Glutamatergic neuron (in vitro differentiated cells): ENCODE measurements at places on chromosomes 7 and 10. TPM values are rescaled to one million over a fixed set of nuclear protein-coding genes. Genes with fewer than 3 reads are reported as not detected.

NYAP1 gene
- 36.6 TPM for total RNA-seq

GRCh38 chr10:80924063-80924952 lies 386.6 kb downstream of the SH2D4B start:
- no peaks in the 10 kb centered on the region for H3K4me1 ChIP-seq
- H3K27ac ChIP-seq: no peak overlapping the region
- peak; percentile 73 for DNase-seq
- H3K36me3 ChIP-seq: peaks cover 6% of the 10 kb centered on the region
- H3K27me3 ChIP-seq: no peaks in the 10 kb centered on the region

AKR1B15 gene
- total RNA-seq: not detected

- no peak overlapping the region for H3K27ac ChIP-seq
- H3K36me3 ChIP-seq: no peaks in the 10 kb centered on the region
- no peak for DNase-seq
Observed at GRCh38 chr7:45108863-45109262, 2.6 kb downstream of the TBRG4 start.

DNA sequence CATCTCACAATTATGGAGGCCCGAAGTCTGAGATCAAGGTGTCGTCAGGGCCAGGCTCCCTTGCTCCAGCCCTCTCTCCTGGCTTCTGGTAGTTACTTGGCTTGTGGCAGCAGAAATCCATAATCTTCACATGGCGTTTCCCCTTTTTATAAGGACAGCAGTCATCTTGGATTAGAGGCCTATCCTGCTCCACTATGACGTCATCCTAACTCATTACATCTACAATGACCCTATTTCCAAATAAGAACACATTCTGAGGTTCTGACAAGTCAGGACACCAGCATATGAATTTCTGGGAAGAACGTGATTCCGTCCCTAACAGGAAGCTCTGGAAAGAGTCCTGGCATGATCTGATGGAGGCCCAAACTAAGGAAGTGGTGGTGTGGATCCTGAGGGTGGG lies 35.8 kb downstream of the NEUROG3 start:
- peaks cover 40% of the 10 kb centered on the region for H3K36me3 ChIP-seq
- H3K4me3 ChIP-seq: no peak overlapping the region
- H3K4me1 ChIP-seq: no peaks in the 10 kb centered on the region
- no peak for DNase-seq
- H3K27me3 ChIP-seq: peaks cover 2% of the 10 kb centered on the region

GRCh38 chr10:114623661-114624294 lies 34.3 kb downstream of the ABLIM1 start:
- no peak overlapping the region for H3K27ac ChIP-seq
- no peaks in the 10 kb centered on the region for H3K36me3 ChIP-seq
- DNase-seq: no peak
- peaks cover 2% of the 10 kb centered on the region for H3K27me3 ChIP-seq

PTF1A gene
- total RNA-seq: not detected

- H3K4me3 ChIP-seq: no peak overlapping the region
- H3K27ac ChIP-seq: no peak overlapping the region
- no peaks in the 10 kb centered on the region for H3K36me3 ChIP-seq
- H3K27me3 ChIP-seq: no peaks in the 10 kb centered on the region
Observed at GRCh38 chr10:102444851-102445250, 6.5 kb downstream of the C10orf95 start.

- H3K4me1 ChIP-seq: no peaks in the 10 kb centered on the region
- peaks cover 2% of the 10 kb centered on the region for H3K27me3 ChIP-seq
- DNase-seq: no peak
- peaks cover 5% of the 10 kb centered on the region for H3K36me3 ChIP-seq
Observed at GRCh38 chr7:45687721-45688120, 113.6 kb downstream of the ADCY1 start.

- DNase-seq: no peak
- H3K27ac ChIP-seq: no peak overlapping the region
- no peak overlapping the region for H3K4me3 ChIP-seq
- H3K36me3 ChIP-seq: peaks cover 3% of the 10 kb centered on the region
Observed at GRCh38 chr7:28953633-28954032, 4.5 kb downstream of the TRIL start.

- H3K4me3 ChIP-seq: no peak overlapping the region
- no peaks in the 10 kb centered on the region for H3K4me1 ChIP-seq
- H3K36me3 ChIP-seq: no peaks in the 10 kb centered on the region
- H3K27ac ChIP-seq: no peak overlapping the region
- no peaks in the 10 kb centered on the region for H3K27me3 ChIP-seq
- DNase-seq: no peak
Observed at GRCh38 chr7:113142385-113143119, 24.2 kb upstream of the SMIM30 start.

GRCh38 chr7:138607216-138608126 lies 93.7 kb downstream of the SVOPL start:
- peak overlapping the region; percentile 63 for H3K4me3 ChIP-seq
- peaks cover 3% of the 10 kb centered on the region for H3K27me3 ChIP-seq

DNA sequence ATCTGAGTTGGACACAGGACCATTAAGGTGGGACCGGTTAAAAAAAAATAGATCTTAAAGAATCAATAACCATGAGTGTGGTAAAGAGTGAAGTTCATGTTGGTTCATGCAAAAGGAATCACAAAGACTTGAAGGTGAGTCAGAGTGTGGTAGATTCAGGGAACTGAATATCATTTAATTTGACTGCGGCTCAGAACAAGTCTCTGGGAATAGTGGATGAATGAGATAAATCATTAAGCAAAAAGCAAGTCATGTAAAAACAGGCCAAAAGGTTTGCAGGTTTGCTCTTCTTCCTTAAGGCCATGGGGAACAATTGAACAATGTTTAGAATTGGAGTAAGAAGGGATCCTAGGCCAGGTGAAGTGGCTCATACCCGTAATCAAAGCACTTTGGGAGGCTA lies 385.8 kb downstream of the ETV1 start:
- no peaks in the 10 kb centered on the region for H3K27me3 ChIP-seq
- H3K4me3 ChIP-seq: no peak overlapping the region
- H3K36me3 ChIP-seq: peaks cover 17% of the 10 kb centered on the region
- no peak for DNase-seq

DNA sequence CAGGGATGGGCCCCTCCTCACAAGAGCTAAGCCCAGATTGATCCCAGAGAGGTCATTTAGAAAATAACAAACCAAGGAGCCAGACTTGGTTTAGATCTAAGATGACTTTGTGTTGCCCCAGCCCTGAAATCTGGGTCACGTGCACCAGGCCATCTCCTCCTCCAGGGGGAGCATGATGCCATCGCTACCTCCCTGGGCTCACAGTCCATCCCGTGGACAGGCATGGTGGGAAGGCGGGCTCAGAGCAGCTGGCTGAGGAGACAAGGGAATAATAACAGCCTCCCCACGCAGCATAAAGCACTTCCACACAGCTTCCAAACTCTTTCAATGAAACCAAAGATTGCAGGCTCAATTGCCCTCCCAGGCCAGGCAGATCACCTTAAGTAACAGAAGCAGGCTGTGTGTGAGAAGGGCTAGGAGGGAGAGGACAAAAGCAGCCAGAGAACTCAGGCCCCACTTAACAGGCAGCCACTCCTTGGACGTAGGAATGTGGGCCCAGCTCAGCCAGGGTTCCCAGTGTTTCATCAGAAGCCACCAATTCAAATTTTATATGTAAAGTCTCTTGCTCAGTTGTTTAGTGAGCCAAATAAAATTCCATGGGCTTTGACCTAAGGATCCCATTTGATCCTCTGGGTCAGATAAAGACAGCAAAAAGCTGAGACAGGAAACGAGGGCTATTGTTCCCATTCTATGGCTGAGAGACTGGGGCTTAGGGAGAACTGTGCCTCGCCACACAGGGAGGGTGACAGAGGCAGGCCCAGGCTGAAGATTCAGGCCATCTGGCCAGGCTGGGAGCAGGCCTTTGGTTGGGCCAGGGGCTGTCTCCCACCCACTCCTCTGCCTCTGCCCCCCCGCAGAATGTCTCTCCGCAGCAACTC lies 100.2 kb downstream of the COL13A1 start:
- peak overlapping the region; percentile 62 for H3K27ac ChIP-seq
- peaks cover 10% of the 10 kb centered on the region for H3K27me3 ChIP-seq
- no peak overlapping the region for H3K4me3 ChIP-seq
- no peaks in the 10 kb centered on the region for H3K36me3 ChIP-seq

- peaks cover 14% of the 10 kb centered on the region for H3K27me3 ChIP-seq
- peak; percentile 70 for DNase-seq
- H3K36me3 ChIP-seq: peaks cover 8% of the 10 kb centered on the region
- H3K4me1 ChIP-seq: peaks cover 41% of the 10 kb centered on the region
- H3K27ac ChIP-seq: peak overlapping the region; percentile 65
- H3K4me3 ChIP-seq: peak overlapping the region; percentile 67
Observed at GRCh38 chr7:70631718-70632117, 500.2 kb upstream of the GALNT17 start.

ENKUR gene
- total RNA-seq: not detected

GRCh38 chr10:57979491-57979890 lies 288.2 kb downstream of the IPMK start:
- DNase-seq: no peak
- peaks cover 11% of the 10 kb centered on the region for H3K36me3 ChIP-seq
- H3K27ac ChIP-seq: no peak overlapping the region
- no peak overlapping the region for H3K4me3 ChIP-seq
- H3K27me3 ChIP-seq: peaks cover 3% of the 10 kb centered on the region

TAS2R41 gene
- not detected for total RNA-seq

CDH23 gene
- 2.0 TPM for total RNA-seq

GRCh38 chr7:152759949-152760853 lies 649 bp downstream of the ACTR3B start:
- peak overlapping the region; percentile 93 for H3K4me3 ChIP-seq
- H3K36me3 ChIP-seq: no peaks in the 10 kb centered on the region
- H3K27me3 ChIP-seq: no peaks in the 10 kb centered on the region
- peaks cover 11% of the 10 kb centered on the region for H3K4me1 ChIP-seq
- H3K27ac ChIP-seq: peak overlapping the region; percentile 34

- H3K27me3 ChIP-seq: peaks cover 12% of the 10 kb centered on the region
- DNase-seq: no peak
- peaks cover 8% of the 10 kb centered on the region for H3K4me1 ChIP-seq
- H3K36me3 ChIP-seq: peaks cover 5% of the 10 kb centered on the region
- H3K4me3 ChIP-seq: no peak overlapping the region
- no peak overlapping the region for H3K27ac ChIP-seq
Observed at GRCh38 chr7:44515590-44516268, 25.3 kb upstream of the NUDCD3 start.

DNA sequence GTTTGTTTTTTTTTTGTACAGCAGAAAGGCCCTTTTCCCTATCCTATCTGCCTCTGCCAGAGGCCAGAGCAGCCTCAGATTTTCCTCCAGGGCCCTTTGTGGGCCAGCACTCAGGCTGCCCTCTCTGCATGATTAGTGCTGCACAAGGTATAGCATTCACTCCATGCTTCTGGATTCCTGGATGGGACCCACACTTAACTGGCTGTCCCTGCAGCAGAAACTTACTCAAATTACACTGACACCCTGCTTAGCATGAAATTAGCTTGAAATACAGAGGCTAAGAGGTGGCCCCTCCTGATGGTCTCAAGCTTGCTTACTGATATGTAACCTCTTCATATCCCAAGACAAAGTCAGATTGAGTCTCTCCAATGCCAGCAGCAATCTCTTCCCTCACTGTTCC lies 239.3 kb downstream of the SORCS1 start:
- H3K27me3 ChIP-seq: no peaks in the 10 kb centered on the region
- H3K4me1 ChIP-seq: peaks cover 2% of the 10 kb centered on the region
- no peak for DNase-seq
- H3K4me3 ChIP-seq: no peak overlapping the region
- no peak overlapping the region for H3K27ac ChIP-seq

GRCh38 chr7:82530361-82530760 lies 86.8 kb upstream of the CACNA2D1 start:
- H3K4me3 ChIP-seq: no peak overlapping the region
- no peaks in the 10 kb centered on the region for H3K4me1 ChIP-seq
- H3K36me3 ChIP-seq: peaks cover 4% of the 10 kb centered on the region
- no peaks in the 10 kb centered on the region for H3K27me3 ChIP-seq
- DNase-seq: no peak
- no peak overlapping the region for H3K27ac ChIP-seq

DNAH11 gene
- 0.22 TPM for total RNA-seq

DNA sequence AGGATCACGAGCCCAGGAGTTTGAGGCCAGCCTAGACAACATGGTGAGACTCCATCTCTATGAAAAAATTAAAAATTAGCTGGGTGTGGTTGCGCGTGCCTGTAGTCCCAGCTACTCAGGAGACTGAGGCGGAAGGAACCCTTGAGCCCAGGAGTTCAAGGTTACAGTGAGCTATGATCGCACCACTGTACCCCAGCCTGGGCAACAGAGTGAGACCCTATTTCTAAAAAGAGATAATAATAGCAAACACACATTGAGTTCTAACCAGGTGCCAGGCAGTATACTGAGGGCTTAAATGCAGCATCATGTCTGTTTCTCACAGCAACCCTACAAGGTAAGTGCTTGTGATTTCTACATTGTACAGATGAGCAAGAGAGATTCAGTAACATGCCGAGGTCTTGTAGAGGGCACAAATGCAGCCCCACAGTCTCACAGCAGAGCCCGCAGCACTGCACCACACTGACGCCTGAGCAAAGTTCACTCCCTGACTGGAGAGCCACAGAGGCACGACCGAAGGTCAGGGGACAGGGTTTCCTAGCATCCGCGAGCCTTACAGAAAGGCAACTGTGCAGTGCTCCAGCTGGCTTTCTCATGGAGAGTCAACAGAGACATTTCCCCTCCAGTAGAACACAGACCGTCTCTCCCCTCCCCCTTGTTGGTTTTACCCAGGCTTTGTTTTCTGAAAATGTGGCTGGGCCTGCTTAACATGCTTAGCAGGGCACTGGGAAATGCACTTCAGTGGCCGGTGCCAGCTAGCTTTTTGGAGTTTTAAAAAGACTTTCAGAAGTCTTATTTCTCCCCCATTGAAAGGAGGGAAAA lies 36.5 kb downstream of the PDSS1 start:
- no peak for DNase-seq
- peaks cover 7% of the 10 kb centered on the region for H3K4me1 ChIP-seq
- no peak overlapping the region for H3K27ac ChIP-seq
- H3K27me3 ChIP-seq: peaks cover 2% of the 10 kb centered on the region
- H3K36me3 ChIP-seq: peaks cover 4% of the 10 kb centered on the region
- H3K4me3 ChIP-seq: no peak overlapping the region

DNA sequence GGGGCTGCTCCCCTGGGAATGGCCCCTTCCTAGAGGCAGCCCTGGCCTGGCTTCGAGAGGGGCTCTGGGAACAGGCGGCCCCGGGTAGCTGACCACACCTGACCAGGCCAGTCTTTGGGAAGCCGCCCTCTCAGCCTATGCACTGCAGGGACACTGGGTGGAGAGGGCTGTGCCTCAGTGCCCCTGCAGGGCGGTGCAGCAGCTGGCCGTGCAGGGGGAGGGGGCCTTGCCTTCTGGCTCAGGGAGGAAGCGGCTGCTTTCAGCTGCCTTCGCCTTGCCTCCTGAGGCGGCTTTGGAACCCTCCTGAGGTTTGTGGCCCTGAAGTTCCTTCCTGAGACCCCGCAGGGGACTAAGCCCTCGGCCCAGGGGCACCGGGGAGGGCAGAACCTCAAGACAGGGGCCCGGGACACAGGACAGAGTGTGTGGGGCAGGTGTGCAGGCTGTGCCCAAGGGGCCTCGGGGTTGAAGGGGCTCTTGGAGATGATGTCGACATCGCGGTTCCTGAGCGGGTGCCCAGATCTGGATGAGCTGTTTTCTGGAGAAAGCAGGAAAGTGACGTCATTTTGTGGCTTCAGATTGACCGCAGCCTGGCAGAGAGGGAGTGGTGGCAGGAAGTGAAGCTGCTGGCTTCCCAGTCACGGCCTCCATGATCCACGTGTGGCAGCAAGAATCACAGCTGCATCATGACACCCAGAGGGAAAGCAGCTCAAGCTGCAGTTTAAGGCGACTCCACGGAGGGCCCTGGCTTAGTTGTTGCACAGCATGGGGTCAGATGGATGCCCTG lies 17.7 kb downstream of the ADAM8 start:
- H3K4me3 ChIP-seq: peak overlapping the region; percentile 30
- DNase-seq: no peak
- H3K27me3 ChIP-seq: peaks cover 8% of the 10 kb centered on the region
- H3K27ac ChIP-seq: no peak overlapping the region
- H3K36me3 ChIP-seq: no peaks in the 10 kb centered on the region
